NCI-H2081 (cell line): ENCODE measurements at places on chromosomes 3 and 15.
A peak's percentile ranks its signal among the peaks of the same experiment; 100 is the strongest.

DNA sequence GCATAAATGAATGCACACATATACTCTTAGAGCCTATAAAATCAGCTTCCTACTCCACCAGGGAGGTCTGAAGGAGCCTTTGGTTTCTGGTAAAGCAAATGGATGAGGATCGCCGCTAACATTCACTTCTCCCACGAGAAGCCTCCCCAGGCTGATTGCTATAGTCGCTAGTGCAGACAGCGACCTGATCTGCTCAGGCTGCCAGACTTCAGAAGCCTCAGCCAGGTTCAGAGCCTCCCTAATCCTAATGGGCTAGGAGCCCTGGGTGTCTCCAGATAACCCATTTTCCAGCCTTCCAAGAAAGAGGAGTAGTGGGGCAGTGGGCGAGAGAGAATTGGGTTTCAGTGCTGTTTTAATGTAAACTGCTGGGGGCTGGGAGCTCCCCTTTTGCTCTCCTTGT, 35.4 kb downstream of the TPM1 start:
- DNase-seq = no peak

DNA sequence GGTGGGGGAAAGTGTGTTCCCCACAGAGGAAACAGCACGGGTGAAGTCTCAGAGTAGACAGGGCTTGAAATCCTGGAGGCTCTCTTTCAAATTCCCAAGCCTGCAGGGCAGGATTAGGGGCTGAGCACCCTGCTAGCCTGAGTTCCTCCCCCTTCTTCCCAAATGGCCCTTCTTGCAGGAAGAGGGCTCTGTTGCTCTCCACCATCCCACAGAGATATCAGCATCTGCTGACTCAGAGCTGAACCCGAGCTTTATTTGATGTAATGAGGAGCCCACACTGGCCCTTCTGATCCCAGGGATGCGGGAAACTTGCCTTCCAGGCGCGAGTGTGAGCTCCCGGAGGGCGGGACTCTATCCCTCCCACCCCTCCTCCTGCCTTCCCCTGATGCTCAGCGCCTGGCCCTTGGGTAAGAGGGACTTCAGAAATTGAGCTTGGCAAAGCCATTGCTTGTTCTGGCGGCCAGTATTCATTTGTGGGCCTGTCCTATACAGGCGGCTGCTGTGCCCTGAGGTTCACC, 1.4 kb upstream of the STRA6 start:
- DNase-seq = peak; percentile 33

- no peak for DNase-seq
These were observed 3.7 kb downstream of the SORD start for GRCh38 chr15:45026651-45027190.

DNA sequence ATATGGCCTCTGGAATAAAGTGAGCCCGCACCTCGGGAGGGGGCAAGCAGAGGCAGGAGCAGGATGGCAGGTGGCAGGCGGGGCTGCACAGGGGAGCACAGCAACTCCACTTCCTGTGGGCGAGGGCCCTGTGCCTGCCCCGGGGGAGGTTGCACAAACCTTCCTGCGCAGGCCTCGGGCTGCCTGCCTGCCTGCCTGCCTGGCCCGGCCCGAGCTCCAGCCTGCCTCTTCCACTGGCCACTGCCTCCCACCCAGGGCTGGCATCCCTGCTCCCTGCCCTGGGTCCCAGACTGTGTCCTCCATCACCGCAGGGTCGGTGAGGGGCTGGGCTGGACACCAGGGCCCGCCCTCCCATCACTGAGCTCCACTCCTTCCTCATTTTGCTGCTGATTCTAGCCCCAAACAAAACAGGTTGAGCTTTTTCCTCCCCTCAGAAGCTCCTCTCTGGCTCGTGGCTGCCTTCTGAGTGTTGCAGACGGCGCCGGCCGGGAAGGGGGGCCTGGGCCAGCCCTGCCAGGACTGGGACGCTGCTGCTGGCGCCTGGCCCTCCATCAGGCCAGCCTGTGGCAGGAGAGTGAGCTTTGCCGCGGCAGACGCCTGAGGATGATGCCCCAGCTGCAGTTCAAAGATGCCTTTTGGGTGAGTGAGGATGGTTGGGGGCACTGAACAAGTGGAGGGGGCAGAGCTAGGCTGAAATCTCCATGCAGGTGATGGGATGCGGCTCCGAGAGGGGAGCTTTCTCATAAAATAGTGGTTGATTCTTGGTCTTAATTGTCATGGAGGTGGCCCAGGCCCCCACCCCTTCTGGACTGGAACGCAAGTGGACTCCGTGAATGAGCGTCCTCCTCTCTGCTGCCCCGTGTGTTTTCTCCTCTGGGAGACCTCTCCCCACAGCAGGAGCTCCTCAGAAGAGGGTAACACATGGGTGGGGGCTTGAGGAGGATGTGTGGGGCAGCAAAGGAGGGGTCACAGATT, at the start of gene PSTPIP1:
PSTPIP1 (plus strand) TSS at position 156 of the 975 bp plus-strand sequence; CDS start at position 604, 448 bp downstream.
- no peak for DNase-seq

GRCh38 chr3:169668957-169669741, 5.6 kb upstream of the MECOM start:
- DNase-seq = peak; percentile 91

DNA sequence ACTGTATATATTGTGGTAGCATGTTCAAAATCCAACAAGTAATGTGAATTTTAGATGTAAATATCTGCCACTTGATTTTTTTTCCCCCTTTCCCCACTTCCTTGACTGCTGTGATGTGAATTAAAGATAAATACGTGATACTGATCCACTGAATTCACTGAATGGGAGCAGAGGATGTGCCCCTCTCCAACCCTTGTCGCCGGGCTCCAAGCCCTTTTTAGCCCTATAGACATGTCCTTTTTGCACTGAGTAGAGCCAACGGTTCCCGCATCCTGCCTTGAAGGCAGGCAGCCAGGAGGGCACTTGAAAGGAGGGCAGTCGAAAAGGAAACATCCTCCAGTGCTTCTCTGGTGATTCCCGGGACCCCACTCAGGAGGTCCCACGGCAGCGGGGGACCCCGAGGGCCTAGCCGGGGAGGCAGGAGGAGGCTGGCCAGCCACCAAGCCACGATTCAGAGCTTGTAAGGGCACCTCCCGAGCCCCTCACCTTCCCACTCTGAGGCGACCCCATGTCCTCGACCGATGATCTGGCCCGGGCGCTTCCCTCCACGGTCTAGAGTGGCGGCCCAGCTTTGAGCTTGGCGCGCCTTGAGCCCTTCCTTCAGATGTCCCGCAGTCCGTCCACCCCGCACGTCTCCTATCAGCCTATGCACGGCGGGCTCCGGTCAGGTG, 901 bp upstream of the MANF start:
- DNase-seq = no peak

DNA sequence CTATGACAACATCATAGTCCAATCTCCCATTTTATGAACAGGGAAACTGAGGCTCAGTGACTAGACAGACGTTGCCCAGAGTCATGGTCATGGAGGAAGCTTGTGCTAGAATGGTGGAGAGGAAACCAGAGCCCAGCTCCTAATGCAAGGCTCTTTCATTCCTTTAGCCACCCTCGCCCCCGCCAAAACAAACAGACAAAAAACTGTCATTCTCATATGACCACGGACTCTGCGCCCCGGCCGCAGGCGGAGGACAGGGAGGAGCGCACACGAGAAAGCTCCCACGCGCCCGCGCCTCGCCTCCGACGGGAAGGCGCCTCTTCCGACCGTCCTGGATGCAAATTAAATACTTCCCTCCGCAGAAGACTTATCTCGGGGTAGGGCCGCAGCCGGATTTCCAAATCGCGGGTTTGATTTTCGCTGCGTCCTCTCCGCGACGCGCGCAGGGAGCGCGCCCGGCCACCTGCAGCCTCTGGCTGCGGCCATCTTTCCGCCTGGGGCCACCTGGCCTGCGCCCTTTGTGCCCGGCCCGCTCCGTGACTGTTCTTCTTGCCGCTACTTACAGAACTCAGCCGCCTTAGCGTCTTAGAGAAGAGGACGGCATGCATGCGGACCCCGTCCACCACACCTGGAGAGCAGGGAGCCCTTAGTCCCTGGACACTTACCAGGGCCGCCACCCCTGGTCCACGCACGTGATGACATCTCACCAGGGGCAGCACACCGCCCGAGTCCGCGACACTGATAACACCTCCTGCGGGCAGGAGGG, 670 bp upstream of the ATP13A3 start:
- peak; percentile 75 for DNase-seq

DNA sequence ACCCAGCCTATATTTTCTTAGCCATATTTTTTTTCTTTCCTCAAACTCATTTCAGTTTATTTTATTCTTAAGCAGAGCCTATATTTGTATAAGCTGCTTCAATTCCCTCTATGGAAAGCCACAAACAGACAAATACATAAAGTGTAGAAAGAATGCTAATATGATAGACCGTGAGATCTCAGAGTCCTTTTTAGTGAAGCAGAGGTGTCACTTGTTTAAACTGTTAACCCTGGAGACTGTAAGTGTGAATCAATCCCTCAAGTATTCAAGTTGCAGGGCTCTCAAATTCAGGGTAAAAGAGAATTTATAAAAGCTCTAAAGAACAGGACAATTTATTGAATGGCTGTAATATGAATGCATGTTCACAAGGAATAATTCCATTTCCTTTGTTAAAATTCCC, 72.2 kb upstream of the BHLHE40 start:
- DNase-seq = no peak

DNA sequence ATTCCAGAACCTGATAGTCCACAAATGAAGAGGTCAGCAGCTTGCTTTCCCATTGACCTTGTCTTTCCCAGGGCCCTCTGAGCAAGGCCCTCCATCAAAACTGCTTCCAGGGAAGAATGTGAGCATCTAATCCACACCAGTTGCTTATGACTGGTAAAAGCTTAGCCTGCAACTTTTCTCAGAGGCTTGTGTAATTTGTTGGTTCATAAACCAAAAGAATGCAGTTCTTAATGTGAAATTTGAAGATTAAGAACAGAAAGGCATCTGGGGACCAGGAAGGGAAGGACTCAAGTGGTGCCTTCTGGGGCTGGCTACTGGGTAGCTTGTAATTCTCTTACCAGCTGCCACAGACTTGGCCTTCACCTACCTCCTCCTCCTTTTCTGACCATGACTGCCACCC, 60.9 kb upstream of the EIF1B start:
- no peak for DNase-seq

GRCh38 chr15:96358821-96359615, 28.5 kb downstream of the NR2F2 start:
- DNase-seq = no peak

DNA sequence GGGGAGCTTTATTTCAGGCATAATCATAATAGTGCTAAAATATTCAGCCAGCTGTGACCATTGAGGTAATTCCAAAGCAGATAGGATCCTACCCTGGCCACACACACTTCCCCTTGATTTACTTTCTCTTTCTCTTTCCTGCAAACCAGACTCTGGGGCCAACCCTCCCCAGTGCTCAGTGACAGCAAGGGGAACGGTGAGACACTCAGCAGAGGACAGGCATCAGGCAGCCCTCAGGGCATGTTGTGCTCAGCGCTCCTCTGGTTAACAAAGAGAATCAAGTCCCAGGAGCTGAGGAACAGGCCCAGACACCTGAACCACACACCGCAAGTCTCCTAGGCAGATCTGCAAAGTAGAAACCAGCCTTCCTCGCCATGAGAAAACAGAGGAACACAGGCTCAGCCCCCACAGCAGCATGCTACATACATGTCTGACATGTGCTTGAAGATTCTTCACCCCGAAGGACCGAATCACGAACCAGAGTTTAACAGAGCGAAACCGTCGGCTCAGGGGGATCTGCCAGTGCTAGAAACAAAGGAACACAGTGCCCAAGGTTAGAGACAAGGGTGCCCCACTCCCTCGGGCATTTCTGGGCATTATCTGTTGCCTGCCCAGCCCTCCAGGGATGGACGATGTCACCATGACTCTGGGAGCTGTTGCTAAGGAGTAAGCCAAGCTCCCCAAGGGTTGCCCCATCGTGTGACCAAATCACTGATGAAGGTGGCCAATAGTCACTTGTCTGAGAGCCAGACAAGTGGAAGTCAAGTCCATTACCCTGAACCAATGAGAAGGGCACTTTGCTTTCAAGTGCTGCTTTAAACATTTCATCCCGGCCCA, 17.5 kb downstream of the HDC start:
- no peak for DNase-seq

DNA sequence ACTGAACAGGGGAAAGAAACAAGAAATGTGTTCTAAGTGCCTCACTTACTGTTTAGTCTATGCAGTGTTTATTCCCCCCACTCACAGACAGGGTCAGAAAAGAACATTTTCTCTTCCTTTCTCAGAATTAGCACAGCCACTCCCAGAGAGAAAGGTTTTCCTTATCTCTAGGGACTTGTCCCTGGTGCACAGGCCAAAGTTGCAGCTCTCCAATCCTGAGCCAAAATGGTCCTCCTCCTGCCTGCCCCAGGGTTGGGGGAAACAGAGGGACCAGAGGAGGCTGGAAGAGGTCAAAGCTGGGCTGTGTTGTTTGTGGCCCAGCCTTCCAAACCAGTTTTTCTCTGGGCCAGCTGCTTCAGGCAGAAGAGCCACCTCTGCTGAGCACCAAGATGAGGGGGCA, 12.0 kb downstream of the RAB6B start:
- no peak for DNase-seq

- no peak for DNase-seq
These were observed 5.1 kb upstream of the CCR1 start for GRCh38 chr3:46213201-46213600.

GRCh38 chr3:157199841-157200240, 39.9 kb upstream of the CCNL1 start:
- DNase-seq = no peak

DNA sequence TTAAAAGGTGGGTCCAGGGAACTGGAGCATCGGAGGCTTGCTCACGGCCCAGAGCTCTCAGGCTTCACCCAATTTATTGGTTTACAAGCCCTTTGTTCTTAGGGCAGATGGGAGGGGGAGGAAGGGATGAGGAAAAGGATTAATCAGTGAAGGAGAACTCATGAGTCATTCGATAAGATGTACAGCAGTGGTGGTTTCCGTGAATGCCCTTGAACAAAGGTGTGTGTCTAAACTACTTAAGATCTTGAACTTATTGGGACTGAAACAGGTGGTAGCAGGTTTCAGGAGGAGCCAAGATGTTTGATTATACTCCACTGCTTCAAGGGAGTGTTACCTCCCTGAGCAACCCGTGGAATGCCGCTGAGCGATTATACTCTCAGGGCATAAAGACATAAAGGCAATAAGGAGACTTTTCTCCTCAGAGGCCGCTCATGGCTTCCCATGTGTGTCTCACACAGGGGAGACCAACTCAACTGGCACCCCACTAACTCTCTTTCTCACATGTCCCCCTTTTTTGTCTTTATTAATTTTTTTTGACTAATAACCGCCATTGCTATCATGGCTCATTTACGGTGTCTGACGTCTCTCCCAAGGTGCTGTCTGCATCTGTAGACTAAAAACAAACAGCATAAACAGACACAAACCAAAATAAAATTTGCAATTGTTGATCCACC, 17.3 kb upstream of the SLC28A2 start:
- no peak for DNase-seq

- no peak for DNase-seq
These were observed 82.8 kb upstream of the NSMCE3 start for GRCh38 chr15:29352402-29352801.

DNA sequence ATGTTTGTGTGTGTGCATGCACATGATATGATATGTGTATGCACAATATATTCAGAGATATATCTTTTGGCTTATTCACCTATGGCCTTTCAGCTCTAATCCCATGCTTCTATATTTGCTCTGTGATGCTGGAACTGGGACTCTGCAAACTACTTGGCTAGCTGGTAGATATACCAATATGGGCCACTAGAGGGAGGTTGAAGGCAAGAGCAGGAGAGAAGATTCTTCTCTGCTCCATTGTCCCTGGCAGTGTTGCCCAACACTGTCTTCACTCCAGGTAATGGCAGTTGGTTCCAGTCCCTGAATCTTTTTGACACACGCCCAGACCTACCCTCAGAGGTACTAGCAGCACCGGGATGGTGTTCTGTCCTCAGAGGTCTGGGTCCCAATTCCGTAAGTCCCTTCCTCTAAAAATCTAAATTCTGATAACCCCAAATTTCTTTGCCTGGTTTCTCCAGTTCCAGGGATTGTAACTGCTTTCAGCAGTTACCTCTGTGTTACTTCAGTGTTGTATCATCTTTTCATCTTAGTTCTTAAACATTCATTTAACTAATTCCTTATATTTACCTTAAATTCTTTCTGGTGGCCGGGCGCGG, 44.7 kb downstream of the GTPBP8 start:
- DNase-seq = peak; percentile 64
